NCI-H1417 treated with DMSO at 0.1 percent for 48 hours (cell line): ENCODE measurements at places on chromosomes 16 and 17.

GRCh38 chr16:72247821-72248253 lies 75.9 kb upstream of the PMFBP1 start:
- DNase-seq: no peak

GRCh38 chr16:88058817-88059216 lies 107.6 kb downstream of the BANP start:
- no peak for DNase-seq

GRCh38 chr17:50693036-50693682 lies 14.6 kb downstream of the ANKRD40 start:
- no peak for DNase-seq

GRCh38 chr16:69831212-69832123 lies 69.3 kb downstream of the WWP2 start:
- no peak for DNase-seq

GRCh38 chr16:27474921-27475320 lies 72.9 kb downstream of the IL21R start:
- no peak for DNase-seq

DNA sequence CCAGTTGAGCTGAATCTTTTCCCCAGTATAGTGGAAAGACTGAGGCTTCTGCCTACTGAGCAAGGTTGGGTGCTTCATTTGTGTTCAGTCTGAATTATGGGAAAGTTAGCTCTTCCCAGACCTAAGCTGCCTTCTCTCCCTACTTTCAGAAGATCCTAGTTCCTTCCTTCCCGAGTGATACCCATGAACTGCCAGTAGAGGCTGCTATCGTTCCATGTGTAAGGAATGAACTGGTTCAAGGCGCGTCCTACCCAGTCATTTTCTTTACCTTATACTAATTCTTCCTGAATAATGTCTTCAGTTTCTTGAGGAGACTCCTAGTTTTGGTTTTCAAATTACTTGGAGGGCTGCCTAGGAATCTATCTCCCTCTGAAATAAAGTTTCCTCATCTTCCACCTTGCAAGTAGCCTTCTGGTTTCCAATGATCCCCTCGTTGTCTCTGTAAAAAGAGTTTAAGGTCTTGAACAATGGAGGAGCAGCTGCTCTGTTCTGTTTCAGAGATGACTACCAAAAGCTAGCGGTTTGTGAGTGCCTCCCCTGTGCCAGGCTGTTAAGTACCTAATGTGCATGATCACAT lies 934 bp upstream of the AOC2 start:
- peak; percentile 9 for DNase-seq

DNA sequence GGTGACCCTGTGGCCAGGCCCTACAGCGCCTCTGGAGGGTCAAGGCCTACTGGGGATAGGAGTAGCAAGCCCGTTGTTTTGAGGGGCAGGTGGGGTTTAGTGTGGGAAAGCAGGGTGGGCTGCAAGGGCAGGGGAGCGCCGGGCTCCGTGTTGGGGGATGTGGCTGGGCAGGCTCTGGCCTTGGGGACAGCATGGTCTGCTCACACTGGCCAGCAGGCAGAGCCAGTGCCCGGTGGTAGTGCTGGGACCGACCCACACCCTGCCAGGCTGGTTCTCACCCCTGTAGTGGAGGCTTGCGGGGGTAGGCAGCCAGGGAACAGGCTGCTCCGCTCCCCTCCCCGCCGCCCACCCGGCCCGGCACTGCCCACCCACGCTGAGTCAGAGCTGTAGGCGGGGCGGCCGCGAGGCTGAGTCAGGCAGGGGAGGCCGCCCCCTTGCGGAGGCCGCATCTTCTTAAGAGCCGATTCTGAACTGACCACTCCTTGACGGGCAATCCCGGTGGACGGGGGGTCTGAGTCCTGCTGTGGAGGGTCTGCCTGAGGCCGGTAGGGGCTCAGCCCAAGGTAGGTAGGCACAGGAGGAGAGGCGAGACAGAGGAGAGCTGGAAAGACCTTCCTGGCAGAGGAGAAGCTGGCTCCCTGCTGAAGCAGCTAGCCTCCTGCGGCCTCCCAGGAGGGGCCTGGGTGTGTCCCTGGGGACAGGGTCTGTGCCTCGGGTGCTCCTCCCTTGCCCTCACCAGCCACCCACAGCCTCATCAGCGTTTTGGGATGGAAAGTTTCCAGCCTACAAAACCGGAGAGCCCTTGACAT lies 62.4 kb downstream of the BAIAP2 start:
- no peak for DNase-seq

GRCh38 chr17:14321476-14321949 lies 20.6 kb downstream of the HS3ST3B1 start:
- no peak for DNase-seq

GRCh38 chr16:71467810-71468209 lies 5.8 kb upstream of the ZNF23 start:
- no peak for DNase-seq

DNA sequence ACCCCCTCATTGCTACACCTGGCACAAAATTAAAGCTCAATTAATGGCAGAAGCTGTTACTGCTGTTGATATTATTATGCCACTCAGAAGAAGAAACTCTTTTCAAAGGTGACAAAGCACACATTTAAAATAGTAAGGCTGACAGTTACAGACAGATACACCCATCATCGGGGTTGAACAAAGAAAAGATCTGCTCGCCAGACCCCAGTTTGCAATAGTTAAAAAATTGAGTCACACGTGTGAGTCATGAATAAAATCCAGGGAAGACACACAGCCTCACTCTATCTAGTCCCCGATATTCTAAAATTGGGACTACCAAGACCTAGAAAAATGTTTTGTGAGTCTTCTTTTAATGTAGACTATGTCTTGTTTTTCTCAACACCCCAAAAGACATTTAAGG lies 330.0 kb upstream of the SOX9 start:
- DNase-seq: no peak

- DNase-seq: no peak
Measured at GRCh38 chr16:73125850-73126524, 78.1 kb upstream of the ZFHX3 start.

DNA sequence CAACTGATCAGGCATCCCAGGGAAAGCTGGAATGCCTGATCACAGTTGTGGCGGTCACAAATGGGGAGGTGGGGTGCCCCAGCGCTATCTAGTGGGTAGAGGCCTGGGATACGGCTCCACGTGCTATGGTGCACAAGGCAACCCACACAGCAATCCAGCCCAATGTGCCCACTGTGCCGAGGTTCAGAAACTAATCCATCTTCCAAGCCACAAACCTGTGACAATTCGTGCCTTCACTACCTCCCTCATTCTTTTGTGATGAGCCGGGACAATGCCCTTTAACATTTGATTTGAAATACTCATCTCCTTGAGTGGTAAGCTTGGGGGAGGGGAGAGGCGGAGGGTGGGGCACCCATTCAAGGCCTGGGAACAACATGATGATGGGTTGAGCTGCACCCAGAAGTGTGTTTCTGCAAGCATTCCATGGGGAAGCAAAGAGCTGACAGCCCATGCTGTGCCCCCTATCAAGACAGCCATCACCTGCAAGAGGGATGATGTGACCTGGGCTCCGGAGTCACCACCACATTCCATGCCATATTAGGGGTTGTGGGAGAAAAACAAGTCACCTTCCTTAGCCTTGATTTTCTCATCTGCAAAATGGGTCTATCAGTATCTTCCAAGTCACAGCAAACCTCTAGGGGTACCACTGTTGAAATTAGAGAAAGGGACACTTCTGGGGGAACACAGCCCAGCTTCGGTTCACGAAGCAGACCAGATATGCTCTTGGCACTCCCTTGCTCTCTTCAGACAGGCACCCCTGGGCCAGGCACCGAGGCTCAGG lies 3.7 kb downstream of the ELOB start:
- DNase-seq: no peak

DNA sequence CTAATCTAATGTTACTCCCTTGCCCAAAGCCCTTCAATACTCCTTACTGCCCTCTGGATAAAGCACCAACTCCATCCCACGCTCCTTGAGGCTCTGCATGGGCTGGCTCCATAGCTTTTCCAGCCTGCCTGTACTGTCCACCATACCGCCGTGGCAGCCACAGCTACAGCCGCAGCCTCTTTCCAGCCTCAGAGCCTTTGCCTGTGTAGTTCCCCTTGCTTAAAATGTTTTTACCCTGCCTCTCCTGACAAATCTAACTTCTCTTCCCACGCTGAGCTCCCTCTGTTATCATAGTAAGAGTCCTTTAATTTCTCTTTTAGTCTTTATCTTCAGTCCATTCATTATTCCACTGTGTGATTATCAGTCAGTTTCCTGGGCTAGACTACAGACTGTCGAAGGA lies 22.0 kb downstream of the TEX14 start:
- DNase-seq: no peak
